ENCODE measurements at places on chromosomes 5 and 9.

DNA sequence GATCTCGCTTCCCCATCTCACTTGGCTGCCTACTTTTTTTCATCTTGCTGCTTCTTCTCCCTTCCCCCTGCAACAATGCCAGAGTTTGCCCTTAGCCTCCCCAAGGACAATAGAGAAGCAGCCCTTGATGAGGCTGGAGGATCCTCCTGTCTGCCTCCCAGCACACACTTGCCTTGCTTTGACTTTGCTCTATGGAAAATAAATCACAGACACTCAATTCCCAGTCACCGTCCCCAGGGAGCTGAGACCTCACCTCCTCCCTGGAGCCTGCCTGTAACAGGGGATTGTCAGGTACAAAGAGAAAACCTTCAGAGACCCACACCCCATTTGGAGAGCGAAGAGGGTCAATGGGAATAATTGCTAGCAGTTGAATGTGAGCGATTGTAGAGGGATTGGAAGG is 242.1 kb upstream of the ZNF462 start:
- no peak for DNase-seq

- DNase-seq = no peak
These were observed 141.6 kb downstream of the GHR start for GRCh38 chr5:42564689-42565356.

DNA sequence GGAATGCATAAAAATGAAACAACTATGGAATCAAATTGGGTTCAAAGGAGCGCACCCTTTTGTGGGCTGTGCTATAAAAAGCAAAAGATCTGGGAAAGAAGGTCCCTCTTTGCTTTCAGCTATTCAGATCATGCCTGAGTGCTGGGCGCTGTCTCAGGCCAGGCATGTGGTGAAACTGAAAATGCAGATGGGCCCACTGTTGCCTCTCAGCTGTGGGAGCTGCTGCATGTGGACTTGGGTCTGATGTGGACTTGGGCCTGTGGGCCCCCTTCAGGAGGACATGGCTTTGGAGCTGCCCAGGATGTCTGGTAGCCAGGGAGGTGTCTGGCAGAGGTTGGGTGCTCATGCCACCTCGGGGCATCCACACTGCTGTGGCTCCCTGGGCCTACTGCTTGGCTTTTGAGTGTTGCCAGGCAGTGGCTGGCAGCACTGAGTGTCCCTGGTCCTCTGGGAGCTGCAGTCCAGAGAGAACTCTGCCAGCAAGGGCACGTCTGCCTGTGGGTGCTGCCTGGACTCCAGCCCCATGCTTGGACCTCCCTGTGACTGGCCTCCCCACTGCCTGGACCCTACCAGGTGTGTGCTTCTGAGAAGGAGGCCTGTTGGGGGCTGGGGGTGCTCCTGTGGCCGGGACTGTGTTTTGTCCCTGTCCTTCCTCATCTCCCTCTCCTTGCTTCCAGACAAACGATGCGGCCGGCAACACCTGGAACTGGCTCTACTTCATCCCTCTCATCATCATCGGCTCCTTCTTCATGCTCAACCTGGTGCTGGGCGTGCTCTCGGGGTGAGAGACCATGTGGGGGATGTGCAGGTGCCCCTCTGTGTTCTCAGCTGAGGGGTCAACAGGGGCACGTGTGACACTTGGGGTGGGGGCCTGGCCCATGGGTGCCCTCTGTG is 74.3 kb downstream of the CACNA1B start:
- DNase-seq = no peak

GRCh38 chr9:130824079-130824478 is 11.0 kb upstream of the ABL1 start:
- DNase-seq = no peak

- no peak for DNase-seq
These were observed 162.8 kb downstream of the SREK1 start for GRCh38 chr5:66306844-66307315.

DNA sequence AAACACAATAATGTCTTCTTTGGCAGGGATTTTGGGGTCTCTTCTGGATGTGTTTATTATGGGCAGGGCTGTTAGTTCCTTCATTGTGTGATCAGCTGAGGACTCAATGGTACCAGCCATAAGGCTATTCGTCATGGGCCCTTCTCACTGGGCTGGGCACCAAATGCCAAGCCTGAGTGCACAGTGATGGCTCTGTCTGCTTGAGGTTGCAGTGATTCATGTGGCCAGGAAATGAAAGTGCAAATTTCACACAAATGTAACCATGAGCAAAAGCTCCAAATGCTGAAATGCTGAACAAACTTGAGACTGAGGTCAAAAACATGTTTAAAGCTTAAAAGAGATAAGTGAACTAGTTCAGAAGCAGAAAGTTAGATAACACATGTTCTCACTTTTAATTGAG is 191.0 kb downstream of the TARS1 start:
- DNase-seq = no peak

DNA sequence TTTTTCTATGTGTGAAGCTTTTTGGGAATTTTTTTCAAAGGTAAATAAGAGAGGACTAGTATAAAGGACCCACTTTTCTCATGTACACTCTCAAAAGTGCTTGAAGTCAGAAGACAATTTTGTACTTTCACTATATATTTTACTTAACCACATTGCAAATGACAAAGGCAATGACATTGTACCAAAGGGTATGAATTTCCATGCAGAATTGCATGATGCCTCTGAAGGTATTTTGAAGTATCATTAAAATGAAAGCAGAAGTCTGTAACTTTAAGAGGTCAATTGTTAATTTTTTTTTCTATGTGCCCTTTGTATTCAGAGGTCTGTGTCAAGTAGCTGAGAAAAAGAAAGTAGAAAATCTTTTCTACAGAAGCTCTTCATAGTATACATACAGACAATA is 84.7 kb downstream of the ST8SIA4 start:
- no peak for DNase-seq

- DNase-seq = no peak
These were observed 208.4 kb upstream of the PPP1R2B start for GRCh38 chr5:156641686-156642085.

- no peak for DNase-seq
These were observed 4.3 kb upstream of the DRD1 start for GRCh38 chr5:175448276-175448675.

DNA sequence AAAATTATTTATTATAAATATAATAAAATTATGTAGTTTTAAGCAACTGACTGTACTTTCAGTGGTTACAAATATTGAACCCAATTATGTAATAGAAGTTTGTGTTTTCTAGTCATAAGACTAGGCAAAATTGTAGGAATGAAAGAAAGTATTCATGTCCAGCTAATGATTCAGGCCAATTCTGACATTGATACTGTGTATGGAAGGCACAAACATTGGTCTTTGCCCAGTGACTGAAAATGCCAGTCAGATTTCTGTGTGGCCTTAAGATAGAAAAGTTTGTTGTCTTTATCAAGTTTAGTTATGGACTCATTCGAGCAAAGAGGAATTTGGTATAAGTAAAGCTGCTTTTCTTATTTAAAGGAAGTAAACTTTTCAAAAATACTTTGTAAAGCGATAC is 60.3 kb downstream of the SLC12A2 start:
- DNase-seq = no peak

DNA sequence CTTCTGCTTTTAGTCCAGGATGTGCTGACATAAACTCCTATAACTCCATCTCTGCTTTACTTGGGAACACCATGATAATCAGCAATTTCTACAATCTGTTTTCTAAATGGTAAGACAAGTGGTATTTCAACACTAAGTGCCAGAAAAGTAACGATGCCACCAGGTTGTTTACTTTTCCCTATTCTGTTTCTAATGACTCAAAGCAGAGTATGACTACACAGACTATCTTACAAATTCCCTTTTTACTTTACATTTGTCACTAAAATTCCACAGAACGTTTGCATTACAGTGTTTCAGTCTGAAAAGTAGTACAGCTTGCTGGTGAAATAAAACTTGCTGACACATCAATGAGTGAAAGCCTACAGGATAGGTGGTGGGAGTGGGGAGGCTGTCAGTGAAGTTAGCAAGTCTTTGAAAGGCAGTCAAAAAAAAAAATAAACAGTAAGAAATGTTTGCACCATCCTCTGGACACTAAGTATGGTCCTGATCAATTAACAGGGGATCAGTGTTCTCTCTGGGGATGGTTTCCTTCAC is 186.5 kb downstream of the LURAP1L start:
- DNase-seq = no peak

- no peak for DNase-seq
These were observed 878.9 kb upstream of the WWC1 start for GRCh38 chr5:167412556-167412955.

All from stimulated activated CD8-positive, alpha-beta memory T cell treated with anti-CD3 and anti-CD28 coated beads, Interleukin-4, amount 100 ng/mL, for 24 hours (primary cell).